ENCODE measurements at places on chromosomes 12 and 14. TPM values are rescaled to one million over a fixed set of nuclear protein-coding genes. Genes with fewer than 3 reads are reported as not detected.

DNA sequence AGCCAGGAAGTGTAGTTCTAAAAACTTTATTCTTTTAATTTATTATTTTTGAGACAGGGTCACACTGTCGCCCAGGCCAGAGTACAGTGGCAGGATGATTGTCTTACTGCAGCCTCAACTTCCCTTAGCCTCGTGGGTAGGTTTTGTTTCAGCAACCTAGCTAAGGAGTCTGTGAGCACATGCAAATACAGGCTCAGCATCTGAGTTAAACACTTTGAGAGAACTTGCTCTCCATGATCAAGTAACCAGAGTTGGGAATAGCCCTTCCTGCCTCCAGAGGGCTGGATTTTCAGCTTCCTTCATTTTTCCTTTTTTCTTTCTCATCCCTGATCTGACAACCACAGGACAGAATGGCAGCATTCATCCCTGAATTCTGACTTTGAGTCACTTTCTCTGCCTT, 871.3 kb downstream of the GALC start:
- DNase-seq = no peak

Gene RHEBL1
- 1.9 TPM for total RNA-seq

- DNase-seq = no peak
Observed at GRCh38 chr14:50937325-50937724, 7.0 kb downstream of the PYGL start.

GRCh38 chr14:38248321-38249028, 7.4 kb downstream of the CLEC14A start:
- DNase-seq = peak; percentile 58

DNA sequence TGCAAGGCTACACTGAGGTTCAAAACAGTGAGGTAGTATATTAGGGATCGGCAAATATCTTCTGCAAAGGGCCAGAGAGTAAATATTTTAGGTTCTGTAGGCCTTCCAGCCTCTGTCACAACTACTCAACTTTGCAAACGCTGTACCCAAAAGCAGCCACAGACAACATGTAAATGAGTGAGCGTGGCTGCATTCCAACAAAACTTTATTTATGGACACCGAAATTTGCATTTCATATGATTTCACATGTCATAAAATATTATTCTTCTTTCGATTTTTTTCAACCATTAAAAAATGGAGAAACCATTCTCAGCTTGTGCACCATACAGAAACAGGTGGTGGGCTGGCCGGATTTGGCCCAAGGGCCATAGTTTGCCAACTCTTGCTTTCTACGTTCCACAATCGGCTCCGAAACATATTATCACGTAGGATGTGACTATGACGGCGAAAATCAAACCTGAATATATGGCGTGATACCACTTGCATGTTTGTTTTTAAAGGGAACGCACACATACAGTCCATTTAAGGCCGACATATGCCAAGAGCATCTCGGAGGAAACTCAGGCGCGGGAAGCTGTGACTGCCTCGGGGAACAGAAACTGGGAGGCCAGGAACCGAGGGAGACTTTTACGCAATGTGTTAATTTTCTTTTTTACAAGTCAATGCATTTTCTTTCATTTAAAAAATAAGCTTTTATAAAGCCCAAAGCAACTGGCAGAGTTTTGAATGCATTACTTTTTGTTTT, 7.1 kb downstream of the NCOR2 start:
- DNase-seq = no peak

- no peak for DNase-seq
Observed at GRCh38 chr14:75221797-75222196, 45.4 kb upstream of the TMED10 start.

GRCh38 chr12:2616763-2617162, 178.0 kb upstream of the FKBP4 start:
- no peak for DNase-seq

Measured in dermis microvascular lymphatic vessel endothelial cell (primary cell).